ENCODE measurements at places on chromosomes 13 and 19.

GRCh38 chr19:49453757-49454240, 774 bp downstream of the ALDH16A1 start:
- DNase-seq: no peak

GRCh38 chr19:34436716-34437115, 8.5 kb downstream of the UBA2 start:
- no peak for DNase-seq

GRCh38 chr19:31285744-31286143, 63.5 kb downstream of the TSHZ3 start:
- DNase-seq: no peak

GRCh38 chr13:38670627-38671026, 16.2 kb upstream of the FREM2 start:
- DNase-seq: no peak

DNA sequence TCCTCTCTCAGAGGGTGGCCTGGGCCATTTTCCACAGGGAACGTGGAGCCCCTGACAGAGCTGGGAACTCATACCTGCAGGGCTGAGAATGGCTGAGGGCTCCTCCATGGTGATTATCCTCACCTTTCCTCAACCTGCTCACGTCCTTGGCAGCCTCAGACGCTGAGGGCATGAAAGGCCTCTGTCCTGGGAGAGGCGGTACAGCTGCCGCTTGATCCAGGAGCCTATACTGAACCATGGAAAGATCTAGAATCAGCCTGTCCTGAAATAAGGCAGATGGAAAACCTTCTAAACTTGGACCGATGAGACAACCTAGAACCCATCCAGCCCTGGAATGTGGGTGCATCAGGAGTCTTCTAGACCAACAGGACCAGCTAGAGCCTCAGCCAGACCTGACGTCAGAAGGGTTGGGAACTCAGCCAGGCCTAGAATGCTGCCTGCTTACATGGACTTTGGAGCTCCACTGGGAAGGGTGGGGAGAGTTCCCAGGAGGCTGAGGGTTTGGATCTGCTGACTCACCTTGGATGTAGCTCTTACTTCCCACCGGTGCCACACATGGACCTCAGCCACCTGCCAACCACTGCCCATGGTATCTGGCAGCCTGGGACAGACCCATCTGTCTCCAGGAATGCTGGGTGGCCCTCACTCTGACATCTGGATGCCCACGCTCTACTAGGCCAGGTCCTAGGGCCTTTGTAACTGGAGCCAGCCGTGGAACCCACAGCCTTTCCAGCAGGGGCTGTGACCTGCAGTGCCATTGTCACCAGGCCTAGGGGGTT, 7.5 kb downstream of the KCTD15 start:
- DNase-seq: no peak

Measured in CD4-positive, alpha-beta T cell treated with Interleukin-2 at 100 ng/mL for 4 hours (primary cell).